ENCODE measurements at places on chromosomes 6 and 20.

DNA sequence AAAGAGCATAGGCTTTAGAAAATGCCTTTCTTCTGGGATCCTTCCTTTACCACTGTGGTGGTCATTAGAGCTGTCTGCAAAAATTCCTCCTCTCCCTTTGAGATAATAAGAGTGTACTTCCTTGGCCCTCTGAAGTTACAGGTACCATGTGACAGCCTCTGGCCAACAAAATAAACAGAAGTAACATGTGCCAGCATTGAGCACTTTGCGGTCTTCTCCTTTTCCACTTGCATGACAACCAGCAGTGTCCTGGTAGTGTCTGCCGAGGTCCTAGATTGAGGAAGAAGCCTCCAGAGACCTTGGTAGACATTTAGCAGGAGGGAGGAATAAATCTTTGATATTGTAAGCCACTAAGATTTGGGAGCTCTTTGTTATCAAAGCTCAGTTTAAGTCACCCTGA lies 87.5 kb upstream of the ARID1B start:
- DNase-seq, result no peak

- no peak for DNase-seq
Observed at GRCh38 chr6:56227071-56227879, 20.1 kb downstream of the COL21A1 start.

DNA sequence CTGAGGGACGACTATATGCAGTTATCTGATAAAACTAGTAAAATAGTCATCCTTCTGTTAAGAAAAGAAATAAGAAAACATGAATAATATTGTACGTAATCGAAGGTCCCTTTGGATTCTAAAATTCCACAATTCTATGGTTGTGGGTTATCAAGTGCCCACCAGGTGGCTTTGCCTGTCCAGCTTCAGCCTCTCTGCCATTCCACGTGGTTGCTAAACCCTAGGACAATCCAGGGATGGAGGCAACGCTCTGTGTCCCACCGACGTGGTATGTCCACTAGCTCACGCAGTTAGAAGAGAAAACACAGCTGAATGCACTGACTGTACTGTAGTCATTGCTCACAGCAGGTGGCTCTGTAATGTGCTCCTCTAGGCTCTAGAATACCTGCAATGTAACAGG lies 349.3 kb downstream of the FARS2 start:
- DNase-seq, result no peak

DNA sequence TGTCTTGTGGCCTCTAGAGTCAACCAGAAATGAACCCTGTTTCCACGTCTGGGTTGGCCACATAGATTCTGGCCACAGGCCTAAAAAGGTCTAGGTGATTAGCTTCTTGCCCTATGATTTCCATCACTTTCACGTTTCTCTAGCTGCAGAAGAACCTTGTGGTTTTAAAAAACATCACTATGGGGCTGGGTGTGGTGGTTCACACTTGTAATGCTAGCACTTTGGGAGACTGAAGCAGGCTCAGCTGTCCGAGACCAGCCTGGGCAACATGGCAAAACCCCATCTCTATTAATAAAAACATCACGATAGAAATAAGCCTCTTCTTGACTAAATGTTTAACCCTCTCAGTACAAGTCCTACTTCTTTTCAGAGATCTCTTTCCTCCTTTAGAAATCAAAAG lies 27.6 kb downstream of the POLR1C start:
- DNase-seq, result no peak

GRCh38 chr6:140300331-140300730 lies 925.9 kb upstream of the CITED2 start:
- DNase-seq, result no peak

GRCh38 chr20:10578607-10579006 lies 95.2 kb downstream of the JAG1 start:
- no peak for DNase-seq

Measured in vagina (tissue), 2 donors.